ENCODE measurements at places on chromosomes 3 and 15.
A peak's percentile ranks its signal among the peaks of the same experiment; 100 is the strongest.

DNA sequence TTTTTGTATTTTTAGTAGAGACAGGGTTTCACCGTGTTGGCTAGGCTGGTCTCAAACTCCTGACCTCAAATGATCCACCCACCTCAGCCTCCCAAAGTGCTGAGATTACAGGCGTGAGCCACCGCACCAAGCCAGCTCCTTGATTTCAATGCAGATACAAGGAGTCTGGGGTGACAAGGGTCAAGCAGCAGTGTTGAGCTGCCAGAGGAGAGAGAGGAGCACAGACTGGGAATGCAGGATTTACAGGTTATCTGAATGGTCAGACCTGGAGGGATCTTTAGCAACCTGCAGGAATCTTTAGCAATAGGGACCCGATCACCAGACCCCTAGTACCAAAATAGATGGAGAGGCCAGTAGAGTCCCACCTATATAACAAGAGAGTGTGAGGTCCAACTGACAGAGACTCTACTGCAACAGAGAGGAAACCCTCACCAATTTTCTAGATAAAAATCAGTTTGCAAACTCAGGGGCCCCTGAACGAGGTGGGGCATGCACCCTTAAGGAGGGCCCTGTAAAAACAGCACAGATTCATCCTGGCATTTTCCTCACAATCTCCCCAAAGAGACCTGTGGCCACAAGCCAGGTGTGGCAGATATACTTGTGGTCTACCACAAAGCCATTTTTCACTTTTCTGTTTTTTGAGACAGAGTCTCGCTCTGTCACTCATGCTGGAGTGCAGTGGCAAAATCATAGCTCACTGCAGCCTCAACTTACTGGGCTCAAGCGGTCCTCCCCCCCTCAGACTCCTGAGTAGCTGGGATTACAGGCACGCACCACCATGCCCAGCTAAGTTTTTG, 10.7 kb upstream of the SHISA5 start:
- no peak for DNase-seq

DNA sequence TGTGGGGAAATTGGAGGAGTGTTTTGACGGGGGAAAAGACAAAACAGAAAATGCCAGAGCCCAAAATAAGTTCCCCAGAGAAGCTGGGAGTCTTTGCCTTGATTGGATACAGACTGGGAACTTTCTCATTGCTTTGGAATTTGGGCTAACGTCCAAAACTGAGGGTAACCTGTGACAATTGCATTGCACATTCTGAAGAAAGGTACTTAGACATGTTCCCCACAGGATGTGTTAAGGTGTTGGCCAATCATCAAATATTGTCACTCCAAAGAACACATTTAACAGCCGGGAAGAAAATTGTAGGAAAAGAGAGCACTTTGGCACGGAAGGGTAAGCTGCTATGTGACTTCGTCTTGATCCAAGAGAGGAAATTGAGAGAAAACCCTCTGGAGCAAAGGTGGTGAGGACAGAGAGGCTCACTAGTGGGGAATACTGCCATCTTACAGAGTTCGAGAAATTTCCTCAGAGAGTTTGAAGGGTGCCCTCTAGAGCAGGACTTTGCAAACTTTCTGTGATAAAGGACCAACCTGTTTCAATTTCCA, 619.5 kb upstream of the TBL1XR1 start:
- DNase-seq: no peak

DNA sequence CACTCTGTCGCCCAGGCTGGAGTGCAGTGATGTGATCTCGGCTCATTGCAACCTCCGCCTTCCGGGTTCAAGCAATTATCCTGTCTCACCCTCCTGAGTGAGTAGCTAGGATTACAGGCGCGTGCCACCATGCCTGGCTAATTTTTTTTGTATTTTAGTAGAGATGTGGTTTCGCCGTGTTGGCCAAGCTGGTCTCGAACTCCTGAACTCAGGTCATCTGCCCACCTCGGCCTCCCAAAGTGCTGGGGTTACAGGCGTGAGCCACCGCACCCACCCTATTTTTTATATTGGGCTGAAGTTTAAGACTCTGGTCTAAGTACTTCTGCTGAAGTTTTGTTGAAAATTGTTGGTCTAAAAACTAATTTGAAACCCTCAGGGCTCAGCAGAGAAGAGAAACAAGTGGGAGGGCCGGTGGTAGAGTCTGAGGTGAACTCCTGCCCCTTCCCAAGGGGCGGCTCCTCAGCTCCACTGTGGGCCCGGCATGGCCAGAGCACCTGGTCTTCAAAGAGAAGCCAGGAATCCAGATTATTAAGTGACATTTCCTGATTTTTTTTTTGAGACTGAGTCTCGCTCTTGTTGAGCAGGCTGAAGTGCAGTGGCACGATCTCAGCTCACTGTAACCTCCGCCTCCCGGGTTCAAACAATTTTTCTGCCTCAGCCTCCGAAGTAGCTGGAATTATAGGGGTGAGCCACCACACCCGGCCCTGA, 4.0 kb downstream of the HDAC11 start:
- no peak for DNase-seq

DNA sequence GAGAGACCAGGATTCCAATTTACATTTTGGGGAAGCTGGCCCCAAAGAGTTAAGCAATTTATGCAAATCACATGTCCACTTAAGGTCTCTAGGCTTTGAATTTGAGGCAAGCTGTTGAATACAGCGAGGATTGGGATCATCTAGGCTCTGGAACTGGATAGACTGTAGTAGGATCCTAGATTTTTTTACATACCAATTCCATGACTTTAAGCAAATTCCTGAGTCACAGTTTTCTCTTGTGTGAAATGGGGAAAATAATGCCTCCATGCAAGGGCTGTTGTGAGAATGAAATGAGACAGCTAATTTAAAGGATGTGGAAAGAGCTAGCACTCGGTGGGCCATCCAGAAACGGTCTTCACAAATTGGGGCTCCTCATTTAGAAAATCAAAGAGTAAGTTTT, 103.4 kb downstream of the MINAR1 start:
- DNase-seq: no peak

DNA sequence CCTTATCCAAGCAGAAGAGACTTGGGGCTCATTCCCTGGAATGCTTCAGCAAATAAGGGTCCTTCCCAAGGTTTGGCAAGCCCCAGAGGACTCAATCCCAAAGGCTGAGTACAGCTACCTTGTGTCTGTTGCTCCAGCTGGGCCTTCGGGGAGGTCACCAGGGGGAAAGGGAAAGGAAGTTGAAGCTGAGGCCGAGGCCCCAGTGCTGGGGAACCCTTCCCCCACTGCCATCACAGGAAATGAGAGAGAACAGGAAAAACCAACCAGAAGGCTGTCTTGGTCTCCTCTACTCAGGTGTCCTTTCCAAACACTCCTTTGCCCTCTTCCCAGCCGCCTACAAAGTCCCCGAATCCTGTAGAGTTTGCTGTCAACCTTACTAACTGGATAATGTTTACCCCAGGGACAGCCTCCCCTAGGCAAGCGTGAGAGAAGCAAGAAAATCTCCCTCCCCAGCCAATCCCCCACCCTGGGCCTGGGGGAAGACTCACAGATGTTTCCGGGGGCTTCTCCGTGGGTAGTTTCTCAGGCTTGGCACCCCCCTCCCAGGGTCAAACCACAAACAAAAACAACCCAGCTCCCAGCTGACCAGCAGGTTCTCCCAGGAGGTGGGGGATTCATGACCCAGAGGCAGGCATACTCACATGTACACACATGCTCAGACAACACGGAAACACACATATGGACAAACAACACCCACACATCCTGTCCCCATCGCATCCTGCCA, 5.5 kb downstream of the CSRNP1 start:
- DNase-seq: peak; percentile 31

All from activated gamma-delta T cell treated with Interleukin-2 at 50 U/mL for 16 hours (primary cell).